ENCODE measurements at places on chromosomes 6 and 20.

GRCh38 chr6:91299544-91300491 lies 712.9 kb upstream of the MAP3K7 start:
- no peak for DNase-seq

- DNase-seq = no peak
These were observed 303.8 kb upstream of the TBX18 start for GRCh38 chr6:85068221-85068620.

- no peak for DNase-seq
These were observed 76.5 kb downstream of the QKI start for GRCh38 chr6:163490826-163491577.

GRCh38 chr6:46935687-46936086 lies 13.9 kb upstream of the ADGRF5 start:
- no peak for DNase-seq

DNA sequence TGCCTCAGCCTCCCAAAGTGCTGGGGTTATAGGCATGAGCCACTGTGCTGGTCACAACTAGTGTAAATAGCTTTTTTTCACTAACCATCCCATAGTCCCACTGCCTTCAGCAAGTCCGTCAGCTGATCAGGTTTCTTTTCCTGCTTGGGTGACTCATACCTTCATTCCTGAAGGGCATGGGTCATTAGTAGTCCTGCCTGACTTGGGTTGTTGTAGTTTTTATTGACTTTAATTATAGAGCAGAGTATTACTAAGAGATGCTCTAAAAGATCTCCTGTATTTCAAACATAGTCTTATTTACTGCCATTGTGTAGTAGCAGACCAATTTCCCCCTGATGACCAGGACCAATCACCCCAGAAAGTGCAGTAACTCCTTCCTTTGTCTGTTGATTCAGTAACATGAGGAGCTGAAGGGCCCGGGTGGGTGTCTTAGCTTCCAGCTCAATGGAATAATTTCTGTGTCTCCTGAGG lies 25.8 kb downstream of the HLA-C start:
- DNase-seq = no peak

- DNase-seq = no peak
These were observed 105.1 kb downstream of the TOX2 start for GRCh38 chr20:44019638-44020335.

GRCh38 chr20:5146099-5146668 lies 19.4 kb downstream of the CDS2 start:
- DNase-seq = no peak

DNA sequence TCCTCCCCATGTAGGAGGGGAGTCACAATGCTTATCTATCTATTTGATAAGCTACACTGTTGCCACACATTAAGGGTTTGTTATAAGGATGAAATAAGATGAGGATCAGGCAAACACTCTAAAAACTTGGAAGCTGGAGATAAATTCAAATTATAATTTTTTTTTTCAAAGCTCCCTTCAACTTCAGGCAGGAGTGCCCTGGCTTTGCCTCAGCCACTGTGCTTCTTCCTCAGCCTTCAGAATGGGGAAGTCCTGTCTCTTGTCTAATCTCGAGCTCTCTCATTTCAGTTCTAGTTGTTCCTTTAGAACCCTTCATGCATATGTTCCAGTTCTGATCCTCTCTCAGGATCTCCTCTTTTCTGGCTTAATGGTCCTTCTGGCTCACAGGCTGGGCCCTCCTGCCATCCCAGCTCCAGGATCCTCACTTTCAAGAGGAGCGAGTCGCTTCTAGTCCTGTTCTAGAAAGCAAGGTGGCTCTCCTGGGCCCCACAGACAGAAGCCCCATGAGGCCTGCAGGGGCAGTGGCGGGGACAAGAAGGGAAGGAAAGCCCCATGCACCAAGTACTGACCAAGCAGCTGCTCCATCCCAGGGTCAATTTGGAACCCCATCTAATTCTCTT lies 164.3 kb downstream of the VEGFA start:
- DNase-seq = no peak

DNA sequence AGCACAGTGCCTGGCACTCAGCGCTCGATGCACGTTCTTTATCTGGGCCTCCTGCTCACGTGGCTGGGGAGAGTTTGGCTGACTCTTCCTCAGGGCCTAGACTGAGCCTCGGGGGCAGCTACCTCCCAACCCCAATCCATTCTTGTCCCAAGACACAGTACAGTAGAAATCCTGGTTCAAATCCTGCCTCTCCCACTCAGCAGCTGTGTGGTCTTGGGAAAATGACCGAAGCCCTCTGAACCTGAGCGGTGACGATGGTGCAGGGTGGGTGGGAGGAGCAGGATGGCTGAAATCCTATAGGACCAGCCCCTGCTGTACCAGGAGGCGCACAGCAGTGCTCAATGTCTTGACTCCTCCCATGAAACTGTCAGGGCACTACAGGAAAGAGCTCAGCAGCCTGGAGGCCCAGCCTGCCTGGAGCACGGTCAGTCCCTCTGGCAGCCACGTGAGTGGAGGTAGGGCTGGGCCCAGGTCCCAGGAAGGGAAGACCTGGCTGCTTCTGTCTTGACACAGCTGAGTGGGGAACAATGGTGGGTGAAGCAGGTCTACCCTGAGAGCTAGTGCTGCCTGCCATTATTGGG lies 31.5 kb downstream of the PDRG1 start:
- DNase-seq = no peak

DNA sequence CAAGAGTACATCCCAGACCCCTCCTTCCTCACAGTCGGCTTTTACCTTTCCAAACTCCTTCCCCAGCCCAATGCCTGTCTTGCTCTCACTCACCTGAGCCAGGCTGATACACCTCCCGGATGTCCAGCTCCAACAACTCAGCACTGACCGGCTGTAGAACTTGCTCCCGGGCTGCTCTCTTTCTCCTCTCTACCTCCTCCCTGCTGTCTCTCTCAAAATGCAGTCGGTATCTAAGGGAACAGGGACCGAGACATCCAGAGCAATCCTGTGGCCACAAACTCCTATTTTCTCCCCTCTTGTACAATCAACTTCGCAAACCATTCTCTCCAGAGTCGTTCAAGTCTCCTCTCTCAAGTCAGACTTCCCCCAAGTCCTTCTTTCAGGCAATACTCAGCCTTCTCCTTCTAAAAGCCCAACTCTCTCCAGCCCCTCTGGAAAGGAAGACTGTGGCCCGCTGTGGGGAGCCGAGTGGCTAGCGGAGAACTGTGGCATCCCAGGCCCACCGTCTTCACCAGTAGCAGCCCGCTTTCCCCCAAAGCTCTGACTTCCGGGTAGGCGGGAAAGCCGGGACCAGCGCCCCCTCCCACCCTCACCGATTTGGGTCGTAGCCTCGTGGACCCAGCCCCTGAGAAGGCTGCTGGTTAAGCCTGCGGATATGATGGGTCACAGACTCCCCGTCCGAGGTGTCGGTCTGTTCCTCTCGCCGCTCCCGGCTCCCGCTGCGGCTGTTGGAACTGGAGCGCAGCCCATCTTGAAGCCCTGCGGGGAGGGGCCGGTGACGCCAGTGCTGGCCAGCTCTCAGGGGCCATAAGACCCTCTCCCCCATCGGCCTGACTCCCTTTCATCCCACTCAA lies 1.1 kb downstream of the GNL1 start:
- DNase-seq = no peak

DNA sequence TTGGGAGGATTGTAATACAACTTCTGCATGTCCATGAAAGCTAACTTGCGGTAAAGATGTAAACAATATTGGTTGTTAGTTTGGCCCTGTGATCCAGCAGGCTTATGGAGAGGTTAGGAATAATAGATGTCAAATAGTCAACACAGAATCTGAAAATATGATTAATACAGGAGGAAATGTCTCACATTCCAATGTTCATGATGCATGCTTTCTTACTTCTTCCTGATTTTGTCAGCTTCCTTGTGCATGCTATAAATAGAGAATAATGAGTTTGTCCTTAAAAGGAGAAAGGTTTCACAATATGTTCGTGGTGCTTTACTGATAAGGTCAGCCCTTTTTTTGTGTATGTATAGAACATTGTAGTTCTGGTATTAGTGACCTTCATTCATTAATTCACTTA lies 136.7 kb downstream of the MMUT start:
- DNase-seq = no peak

- DNase-seq = no peak
These were observed 110.5 kb downstream of the ANKRD60 start for GRCh38 chr20:58117944-58118343.

DNA sequence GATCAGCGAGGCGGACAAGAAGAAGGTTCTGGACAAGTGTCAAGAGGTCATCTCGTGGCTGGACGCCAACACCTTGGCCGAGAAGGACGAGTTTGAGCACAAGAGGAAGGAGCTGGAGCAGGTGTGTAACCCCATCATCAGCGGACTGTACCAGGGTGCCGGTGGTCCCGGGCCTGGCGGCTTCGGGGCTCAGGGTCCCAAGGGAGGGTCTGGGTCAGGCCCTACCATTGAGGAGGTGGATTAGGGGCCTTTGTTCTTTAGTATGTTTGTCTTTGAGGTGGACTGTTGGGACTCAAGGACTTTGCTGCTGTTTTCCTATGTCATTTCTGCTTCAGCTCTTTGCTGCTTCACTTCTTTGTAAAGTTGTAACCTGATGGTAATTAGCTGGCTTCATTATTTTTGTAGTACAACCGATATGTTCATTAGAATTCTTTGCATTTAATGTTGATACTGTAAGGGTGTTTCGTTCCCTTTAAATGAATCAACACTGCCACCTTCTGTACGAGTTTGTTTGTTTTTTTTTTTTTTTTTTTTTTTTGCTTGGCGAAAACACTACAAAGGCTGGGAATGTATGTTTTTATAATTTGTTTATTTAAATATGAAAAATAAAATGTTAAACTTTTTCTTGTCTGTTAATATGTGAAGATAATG lies 2.2 kb downstream of the HSPA1B start:
- peak; percentile 37 for DNase-seq

GRCh38 chr6:170026751-170027646 lies 263.9 kb downstream of the DLL1 start:
- DNase-seq = no peak

- DNase-seq = no peak
These were observed 34.7 kb downstream of the PLEKHG1 start for GRCh38 chr6:150634176-150634963.

- no peak for DNase-seq
These were observed 1211.1 kb upstream of the GJE1 start for GRCh38 chr6:140921366-140922226.

GRCh38 chr6:87407561-87407900 lies 241 bp upstream of the CFAP206 start:
- DNase-seq = peak; percentile 58

GRCh38 chr6:95923518-95923917 lies 92.3 kb upstream of the FUT9 start:
- no peak for DNase-seq
